ENCODE measurements at places on chromosomes 12 and 14. TPM values are rescaled to one million over a fixed set of nuclear protein-coding genes. Genes with fewer than 3 reads are reported as not detected.

- DNase-seq, result peak; percentile 24
Observed at GRCh38 chr14:95397325-95397724, 77.6 kb upstream of the CLMN start.

Gene SNW1
- total RNA-seq, result 49.1 TPM

DNA sequence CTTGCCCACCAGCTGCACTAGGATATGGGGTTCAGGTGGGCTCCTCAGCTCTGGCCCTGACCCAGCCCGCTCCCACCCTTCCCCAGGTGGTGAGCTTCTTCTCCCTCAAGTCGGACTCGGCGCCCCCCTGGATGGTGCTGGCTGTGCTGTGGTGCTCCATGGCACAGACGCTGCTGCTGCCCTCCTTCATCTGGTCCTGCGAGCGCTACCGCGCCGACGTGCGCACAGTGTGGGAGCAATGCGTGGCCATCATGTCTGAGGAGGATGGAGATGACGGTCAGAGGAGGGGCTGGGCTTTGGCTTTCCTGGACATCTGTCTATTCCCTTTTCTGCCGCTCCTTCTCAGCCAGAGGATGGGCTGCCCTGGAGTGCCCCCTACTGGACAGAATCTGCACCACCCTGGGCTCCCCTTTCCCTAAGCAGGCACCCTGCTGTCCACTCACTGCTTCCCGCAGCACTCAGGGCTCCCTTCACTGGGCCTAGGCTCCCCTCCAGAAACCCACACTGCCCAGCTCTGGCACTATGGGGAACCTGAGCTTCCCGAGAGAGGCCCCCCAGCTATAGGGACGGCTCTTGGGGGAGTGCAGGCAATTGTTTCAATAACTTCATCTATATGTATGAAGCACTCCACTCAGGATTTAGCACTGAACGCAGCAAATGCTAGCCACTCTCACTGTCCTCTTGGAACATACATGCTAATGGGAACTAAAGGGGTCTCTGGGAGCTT lies 2.6 kb upstream of the P3H3 start:
- peak; percentile 94 for DNase-seq

- DNase-seq, result no peak
Observed at GRCh38 chr12:27900920-27901879, 71.3 kb downstream of the PTHLH start.

DNA sequence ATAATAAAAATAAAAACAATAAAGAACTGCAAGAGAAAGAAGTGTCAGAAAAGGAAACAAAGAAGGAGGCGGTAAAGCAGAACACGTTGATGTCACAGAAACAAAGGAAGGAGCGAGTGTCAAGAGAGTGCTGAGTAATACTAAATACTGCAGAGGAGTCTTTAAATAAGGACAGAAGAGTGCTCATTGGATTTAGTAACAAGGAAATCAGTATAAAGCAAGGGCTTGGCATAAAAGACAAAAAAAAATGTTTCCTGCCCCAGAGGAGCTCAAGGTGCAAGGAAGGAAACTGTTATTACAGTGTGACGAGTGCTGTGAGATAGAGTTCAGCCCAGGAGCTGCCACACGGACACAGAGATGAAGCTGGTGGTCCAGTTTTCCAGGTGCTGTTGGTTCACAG lies 8.4 kb upstream of the TUBA1A start:
- DNase-seq, result no peak

GRCh38 chr12:95723693-95724384 lies 66.7 kb downstream of the NTN4 start:
- DNase-seq, result no peak

DNA sequence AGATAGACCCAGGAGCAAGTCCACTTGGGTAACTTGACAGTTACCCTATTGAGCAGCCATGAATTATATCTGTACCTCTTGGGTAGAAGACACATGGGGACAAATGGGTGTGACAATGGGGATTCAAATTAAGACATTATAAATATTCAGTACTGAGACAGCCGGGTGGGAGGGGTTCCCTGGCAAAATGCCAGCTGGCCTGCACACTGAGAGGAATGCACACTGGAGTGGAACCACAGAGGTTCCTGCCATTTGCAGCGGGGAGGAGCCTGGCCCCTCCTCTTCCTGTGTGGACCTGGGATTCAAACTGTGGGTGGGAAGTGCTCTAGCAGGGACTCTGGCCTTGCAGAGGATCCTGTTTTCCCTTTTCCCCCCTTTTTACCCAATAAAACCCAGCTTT lies 118.7 kb upstream of the CDKN3 start:
- DNase-seq, result no peak

DNA sequence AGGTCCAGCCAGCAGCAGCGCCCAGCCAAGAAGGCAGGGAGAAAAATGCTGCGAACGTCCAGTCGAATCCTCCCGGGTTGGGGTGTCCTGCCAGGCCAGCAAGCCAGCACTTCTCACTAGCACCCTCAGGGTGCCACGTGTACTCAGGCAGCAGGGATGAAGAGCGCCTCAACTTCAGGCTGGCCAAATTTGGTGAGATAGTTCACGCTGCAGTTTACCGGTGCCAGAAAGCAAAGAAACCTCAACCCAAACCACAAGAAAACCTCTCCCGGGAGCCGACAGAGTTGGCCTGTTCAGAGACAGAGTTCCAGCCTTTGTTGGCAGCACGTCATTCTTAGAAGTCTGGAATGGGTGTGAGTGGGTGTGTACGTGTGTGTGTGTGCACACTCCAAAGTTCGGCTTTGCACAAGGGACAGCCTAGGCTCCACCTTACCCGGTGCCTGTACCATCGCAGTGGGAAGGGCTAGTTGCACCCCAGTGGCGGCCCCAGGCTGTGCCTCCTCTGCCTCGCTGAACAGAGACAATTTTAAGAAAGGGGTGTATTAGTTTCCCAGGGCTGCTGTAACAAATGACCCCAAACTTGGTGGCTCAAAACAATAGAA lies 42.1 kb downstream of the ELK3 start:
- peak; percentile 90 for DNase-seq

- no peak for DNase-seq
Observed at GRCh38 chr12:68587448-68587873, 23.2 kb upstream of the RAP1B start.

Gene FAM186B
- total RNA-seq, result not detected

- DNase-seq, result no peak
Observed at GRCh38 chr12:21265932-21266331, 68.8 kb downstream of the SLCO1A2 start.

DNA sequence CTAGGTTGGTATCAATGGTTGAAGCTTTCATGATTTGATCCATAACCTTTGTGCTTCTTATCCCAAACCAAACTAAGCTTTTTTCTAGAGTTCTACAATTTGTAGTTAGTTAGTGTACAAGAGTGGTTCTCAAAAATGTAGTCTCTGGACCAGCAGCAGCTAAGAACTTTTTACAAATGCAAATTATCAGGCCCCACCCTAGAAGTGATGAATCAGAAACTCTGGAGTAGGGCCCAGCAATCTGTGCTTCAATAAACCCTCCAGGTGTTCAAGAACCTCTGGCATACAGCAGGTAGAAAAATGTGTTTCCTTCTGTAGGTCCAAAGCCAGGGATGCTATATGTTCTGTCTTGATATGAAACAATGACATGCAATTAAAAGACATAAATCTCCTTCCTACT lies 26.1 kb upstream of the ACTR6 start:
- no peak for DNase-seq

GRCh38 chr12:128388461-128389000 lies 121.6 kb downstream of the TMEM132C start:
- peak; percentile 75 for DNase-seq

Gene ADCY6
- 15.2 TPM for total RNA-seq

Gene CCDC184
- total RNA-seq, result 2.1 TPM

DNA sequence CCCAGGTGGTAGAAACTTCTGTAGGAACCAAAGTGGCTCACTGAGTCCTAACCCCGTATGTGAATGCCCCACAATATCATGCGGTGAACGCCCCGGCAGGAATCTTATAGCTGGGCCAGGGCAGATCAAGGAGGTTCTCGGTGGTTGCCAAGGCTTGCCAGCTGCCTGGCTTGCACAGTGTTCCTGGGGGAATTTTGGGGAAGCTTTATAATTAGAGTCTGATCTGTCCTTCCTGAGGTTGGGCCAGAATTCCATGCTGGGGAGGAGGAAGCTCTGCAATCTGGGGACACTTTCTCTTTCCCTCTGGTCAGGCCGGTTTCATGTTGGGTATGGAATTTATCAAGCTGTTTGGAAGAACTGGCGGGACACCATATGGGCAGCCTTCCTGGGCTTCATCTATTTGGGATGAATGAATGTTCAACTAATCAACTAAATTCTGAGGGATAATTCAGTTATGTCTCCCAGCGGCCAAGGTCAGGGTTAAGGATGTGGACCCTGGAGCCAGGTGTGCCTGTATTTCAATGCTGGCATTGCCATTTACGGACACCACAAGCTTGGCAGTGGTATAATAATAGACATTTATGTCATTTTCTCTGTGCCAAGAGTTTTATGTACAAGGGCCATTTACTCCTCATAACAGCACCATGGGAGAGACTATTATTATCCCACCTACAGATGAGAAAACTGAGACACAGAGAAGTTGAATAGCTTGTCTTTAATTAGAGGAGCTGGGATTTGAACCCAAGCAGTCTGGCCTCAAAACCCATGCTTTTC lies 54.3 kb downstream of the SVOP start:
- no peak for DNase-seq

DNA sequence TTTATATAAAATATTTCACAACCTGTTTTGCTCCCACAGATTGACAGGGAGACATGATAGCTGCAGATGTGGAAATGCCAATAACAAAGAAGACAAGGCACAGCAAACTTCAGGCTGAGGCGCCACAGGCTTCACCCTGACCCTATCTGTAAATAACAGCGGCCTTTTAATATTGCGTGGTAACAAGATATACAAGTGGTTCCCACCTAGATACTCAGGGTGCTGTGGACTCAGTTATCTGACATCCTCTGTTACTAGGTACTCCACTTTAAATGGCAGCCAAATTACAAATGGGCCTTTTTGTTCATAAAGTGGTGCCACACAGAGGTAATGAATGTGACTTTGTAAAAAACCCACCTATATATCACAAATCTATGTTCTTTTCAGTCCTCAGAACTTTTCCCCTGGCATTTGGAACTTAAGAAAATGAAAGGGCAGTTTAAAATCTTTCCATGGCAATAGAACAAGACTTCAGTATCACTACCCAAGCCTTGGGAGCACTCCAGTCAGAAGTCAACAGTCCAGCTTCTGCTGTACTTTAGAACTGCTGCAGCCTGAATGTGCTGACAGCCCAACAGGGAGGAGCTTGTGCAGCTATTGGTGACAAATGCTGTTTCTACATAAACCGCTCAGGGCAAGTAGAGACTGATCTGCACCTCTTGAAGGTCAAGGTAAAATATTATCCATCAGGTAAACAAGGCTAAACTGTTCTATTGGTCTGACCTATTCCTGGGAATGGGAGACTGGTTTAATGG lies 86.2 kb upstream of the DCD start:
- no peak for DNase-seq

Gene LRRC10
- total RNA-seq, result not detected

DNA sequence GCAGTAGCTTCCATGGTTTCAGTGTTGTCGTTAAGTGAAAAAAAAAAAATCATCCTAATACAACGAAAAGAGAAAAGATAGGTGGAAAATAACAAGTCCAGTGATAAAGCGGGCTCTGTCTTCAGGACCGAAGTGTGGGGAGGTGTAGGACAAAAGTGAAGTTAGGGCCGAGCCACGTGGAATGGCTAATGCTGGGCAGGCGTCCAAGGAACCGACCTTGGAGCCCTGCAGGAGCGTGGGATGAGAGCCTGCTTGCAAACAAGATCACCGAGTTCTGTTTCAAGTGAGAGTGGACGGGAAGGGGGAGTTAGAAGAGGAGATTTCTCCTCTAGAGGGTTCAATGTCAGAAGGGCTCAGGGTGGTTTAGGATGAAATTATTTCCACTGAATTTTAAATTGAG lies 22.2 kb downstream of the A2ML1 start:
- peak; percentile 76 for DNase-seq

DNA sequence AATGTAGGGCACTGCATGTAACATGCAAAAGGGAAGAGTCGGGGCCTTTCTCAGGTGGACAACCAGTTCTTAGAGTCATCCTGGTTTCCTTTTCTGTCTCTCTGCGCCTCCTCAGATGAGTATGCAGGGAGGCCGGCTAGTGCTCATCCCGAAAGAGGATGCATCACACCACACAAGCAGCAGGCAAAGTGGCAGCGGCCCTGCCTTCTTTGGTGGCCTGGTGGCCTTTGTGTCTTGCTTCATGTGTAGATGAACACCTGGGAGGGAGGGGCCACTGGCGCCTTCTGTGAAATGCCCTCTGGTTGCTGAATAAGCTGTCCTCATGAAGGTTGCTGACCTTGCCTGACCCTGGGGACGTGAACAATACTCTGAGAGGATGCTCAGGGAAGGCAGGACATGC lies 18.0 kb downstream of the SLC24A4 start:
- no peak for DNase-seq

DNA sequence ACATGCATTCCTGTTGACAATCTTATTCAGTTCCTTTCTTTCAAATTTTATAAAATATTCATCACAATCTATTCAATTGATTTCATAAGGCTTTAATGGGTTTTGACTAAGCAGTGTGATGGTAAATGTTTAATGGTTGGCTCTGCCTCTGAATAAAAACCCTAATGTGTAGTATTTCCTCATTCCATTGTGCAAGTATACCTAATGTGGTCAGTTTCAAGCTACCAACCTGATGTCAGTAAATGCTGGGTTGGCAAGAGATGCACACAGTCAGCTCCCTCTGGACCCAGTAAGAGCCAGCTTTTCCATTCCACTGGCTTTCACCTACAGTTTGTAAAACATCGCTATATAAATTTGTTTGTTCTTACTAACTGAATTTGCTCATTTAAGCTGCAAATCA lies 53.9 kb downstream of the METTL25 start:
- no peak for DNase-seq

Gene PLCZ1
- not detected for total RNA-seq

Gene TAS2R7
- total RNA-seq, result not detected

Gene CCDC197
- not detected for total RNA-seq

- DNase-seq, result no peak
Observed at GRCh38 chr14:75204116-75204515, 27.7 kb upstream of the TMED10 start.

- peak; percentile 36 for DNase-seq
Observed at GRCh38 chr12:53399896-53400295, 19.9 kb downstream of the SP1 start.

DNA sequence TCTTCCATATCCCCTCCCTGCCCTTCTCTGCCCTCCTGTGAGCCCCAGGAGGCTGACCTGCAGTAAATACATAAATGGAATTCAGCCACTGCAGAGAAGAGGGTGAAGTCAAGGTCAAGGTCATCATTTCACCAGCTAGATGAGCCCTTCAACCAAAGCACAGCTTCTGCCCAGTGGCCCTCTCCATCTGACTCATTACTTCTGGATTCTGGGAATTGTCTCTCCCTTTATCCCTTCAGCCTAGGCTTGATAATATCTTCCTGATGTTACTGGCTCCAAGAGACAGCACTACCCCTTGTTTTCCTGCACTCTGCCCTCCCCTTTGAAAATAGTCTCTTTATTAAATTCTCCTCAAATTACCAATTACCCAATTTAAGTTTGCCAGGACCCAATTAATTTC lies 64.5 kb downstream of the TTC9 start:
- DNase-seq, result no peak

Measured in sigmoid colon (tissue), 7 donors.